ENCODE measurements at places on chromosomes 12 and 14. TPM values are rescaled to one million over a fixed set of nuclear protein-coding genes. Genes with fewer than 3 reads are reported as not detected.

GRCh38 chr12:61646639-61647038 is 613.6 kb upstream of the USP15 start:
- H3K36me3 ChIP-seq = no peaks in the 10 kb centered on the region
- no peaks in the 10 kb centered on the region for H3K27me3 ChIP-seq
- no peaks in the 10 kb centered on the region for H3K4me1 ChIP-seq
- no peak for DNase-seq
- no peak overlapping the region for H3K4me3 ChIP-seq

- no peak overlapping the region for H3K4me3 ChIP-seq
- H3K36me3 ChIP-seq = no peaks in the 10 kb centered on the region
- no peak overlapping the region for H3K27ac ChIP-seq
- H3K4me1 ChIP-seq = no peaks in the 10 kb centered on the region
Measured at GRCh38 chr12:94169495-94169894, 21.1 kb downstream of the PLXNC1 start.

GRCh38 chr14:68911594-68912227 is 67.4 kb downstream of the ACTN1 start:
- no peaks in the 10 kb centered on the region for H3K27me3 ChIP-seq
- H3K4me3 ChIP-seq = no peak overlapping the region
- peaks cover 63% of the 10 kb centered on the region for H3K36me3 ChIP-seq

DNA sequence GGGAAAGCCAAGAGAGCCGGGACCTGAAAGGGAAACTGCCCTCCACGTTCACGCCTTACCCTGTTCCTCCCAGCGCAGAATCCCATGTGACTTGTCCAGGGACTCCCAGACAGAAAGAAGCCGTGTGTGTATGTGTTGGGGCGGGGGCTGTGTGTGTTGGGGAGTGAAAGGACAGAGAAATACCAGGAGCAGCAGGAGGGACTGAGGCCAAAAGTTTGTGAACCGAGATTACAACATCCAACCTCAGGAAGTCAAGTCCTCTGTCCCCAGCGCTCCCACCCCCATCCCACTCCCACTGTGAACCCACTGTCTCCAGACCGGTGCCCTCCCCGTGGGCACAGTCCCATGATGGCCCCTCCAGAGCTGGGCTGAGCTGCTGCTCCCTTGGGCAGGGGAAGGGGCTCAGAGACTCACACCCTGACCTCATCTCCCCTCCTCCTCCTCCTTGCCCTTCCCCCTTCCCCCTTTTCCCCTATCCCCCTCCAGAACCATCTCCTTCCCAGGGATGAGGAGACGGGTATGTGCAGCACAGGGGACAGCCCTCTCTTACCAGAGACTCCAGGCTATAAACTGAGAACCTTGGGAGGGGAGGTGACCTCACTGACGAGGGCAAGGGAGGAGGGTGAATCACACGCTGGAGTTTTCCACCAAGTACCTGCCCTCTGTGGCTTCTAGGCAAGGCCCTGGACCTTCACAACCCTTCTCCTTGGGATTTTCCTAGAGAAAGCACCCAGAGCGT is at the start of gene SLC6A12:
TSS of gene SLC6A12 (minus strand) at position 155 of the 739 bp plus-strand sequence. CDS start 4,171 bp downstream, outside the sequence.
- peaks cover 28% of the 10 kb centered on the region for H3K4me1 ChIP-seq
- H3K36me3 ChIP-seq = no peaks in the 10 kb centered on the region
- no peak within 1 kb of the TSS for H3K27ac ChIP-seq
- peaks cover 72% of the 10 kb centered on the region for H3K27me3 ChIP-seq
- H3K4me3 ChIP-seq = no peak within 1 kb of the TSS
- DNase-seq = no peak

DNA sequence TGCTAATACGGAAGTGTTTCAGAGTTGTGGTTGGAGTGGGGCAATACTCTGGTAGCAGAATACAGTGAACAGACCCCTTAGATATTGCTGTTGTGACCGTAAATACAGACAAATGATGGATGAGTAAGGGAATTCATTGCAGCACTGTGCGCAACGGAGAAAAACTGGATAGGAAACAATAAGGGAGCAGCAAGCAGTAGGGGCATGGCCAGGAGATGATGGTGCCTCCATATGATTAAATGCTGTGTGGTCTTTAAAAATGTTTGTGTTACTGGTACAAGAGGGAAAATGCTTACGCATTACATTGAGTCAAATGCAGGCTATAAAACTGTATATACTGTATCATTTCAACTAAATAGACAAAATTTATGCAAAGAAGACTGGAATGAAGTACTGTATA is 61.6 kb downstream of the EML1 start:
- H3K36me3 ChIP-seq = peaks cover 17% of the 10 kb centered on the region
- no peaks in the 10 kb centered on the region for H3K4me1 ChIP-seq
- DNase-seq = no peak
- no peak overlapping the region for H3K4me3 ChIP-seq

DNA sequence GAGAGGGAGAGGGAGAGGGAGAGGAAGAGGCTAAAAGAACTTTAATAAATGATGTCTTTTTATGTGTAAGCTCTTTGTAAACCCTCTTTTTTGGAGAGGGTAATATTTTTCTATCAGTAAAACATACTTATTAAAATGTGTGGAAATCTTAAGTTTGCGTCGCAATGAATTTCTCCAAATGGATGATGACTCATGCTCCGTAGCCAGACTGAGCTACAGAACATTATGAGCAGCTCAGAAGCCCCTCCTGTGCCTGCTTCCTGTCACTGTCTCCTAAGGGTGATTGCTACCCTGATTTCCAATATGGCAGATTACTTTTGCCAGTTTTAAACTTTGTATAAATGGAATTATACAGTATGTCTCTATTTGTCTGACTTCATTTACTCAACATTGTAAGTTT is 13.0 kb upstream of the PYGL start:
- H3K36me3 ChIP-seq = no peaks in the 10 kb centered on the region
- no peaks in the 10 kb centered on the region for H3K27me3 ChIP-seq
- no peak overlapping the region for H3K27ac ChIP-seq
- H3K4me3 ChIP-seq = no peak overlapping the region

DNA sequence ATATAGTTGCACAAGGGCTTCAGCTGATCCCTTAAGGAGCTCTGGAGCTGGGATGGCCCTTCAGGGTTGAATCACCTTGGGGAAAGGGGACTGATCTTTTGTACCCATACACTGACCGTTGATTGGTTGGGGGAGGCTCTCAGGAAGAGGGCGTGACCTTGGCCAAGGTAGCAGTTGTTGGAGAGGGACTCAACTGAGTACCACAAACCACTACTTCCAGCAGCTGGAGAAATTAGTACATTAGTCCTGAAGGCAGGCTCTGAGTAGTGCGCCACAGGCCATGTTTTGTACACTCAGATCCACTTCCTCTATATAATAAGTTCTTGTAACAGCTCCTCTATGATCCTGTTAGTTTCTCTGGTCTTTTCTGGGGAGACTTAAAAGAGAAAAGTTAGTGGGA is 317.6 kb downstream of the CCDC91 start:
- H3K27me3 ChIP-seq = no peaks in the 10 kb centered on the region
- H3K36me3 ChIP-seq = no peaks in the 10 kb centered on the region
- peaks cover 13% of the 10 kb centered on the region for H3K4me1 ChIP-seq
- DNase-seq = no peak
- no peak overlapping the region for H3K4me3 ChIP-seq
- H3K27ac ChIP-seq = no peak overlapping the region

GRCh38 chr14:65704850-65705249 is 292.3 kb downstream of the FUT8 start:
- no peaks in the 10 kb centered on the region for H3K4me1 ChIP-seq
- no peak overlapping the region for H3K4me3 ChIP-seq
- no peaks in the 10 kb centered on the region for H3K27me3 ChIP-seq
- H3K27ac ChIP-seq = no peak overlapping the region

DNA sequence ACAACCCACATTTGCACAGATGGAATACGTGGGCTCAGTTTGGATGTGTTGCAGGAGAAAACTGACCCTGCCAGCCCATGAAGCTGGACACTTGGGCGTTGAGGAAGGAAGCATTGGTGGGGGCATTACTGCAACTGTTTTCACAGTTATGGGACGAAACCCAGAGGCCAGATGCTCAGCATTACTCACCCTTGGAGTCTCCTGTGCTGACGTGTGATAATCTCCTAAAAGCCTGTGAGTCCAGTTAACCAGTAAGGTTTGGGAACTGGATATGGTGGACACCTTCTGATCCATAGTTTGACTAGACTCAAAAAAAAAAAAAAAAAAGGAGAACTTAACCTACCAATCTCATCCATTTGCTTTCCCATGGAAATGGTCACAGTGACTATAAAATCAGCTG is 52.8 kb upstream of the EGLN3 start:
- DNase-seq = no peak
- H3K4me3 ChIP-seq = no peak overlapping the region
- no peak overlapping the region for H3K27ac ChIP-seq
- no peaks in the 10 kb centered on the region for H3K36me3 ChIP-seq

GRCh38 chr14:32820682-32821081 is 118.0 kb upstream of the NPAS3 start:
- no peak overlapping the region for H3K27ac ChIP-seq
- H3K36me3 ChIP-seq = no peaks in the 10 kb centered on the region
- no peaks in the 10 kb centered on the region for H3K4me1 ChIP-seq
- peak; percentile 19 for DNase-seq
- no peaks in the 10 kb centered on the region for H3K27me3 ChIP-seq

DNA sequence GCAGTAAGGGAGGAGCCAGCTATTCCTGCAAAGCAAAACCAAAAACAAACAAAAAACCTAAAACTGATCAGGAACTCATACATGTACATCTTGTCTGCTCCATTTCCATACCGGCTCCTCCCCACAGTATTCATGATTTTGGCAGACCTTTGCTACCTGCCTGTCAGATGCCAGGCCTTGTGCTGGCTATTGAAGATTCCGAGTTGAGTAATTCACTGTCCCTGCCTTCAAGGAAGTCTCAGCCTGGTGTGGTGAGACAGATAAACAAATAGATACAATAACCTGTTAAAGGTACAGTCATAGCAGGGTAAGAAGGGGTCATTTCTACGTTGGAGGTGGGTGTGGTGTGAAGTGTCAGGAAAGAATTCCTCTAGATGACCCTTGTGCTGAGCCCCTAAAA is 42.7 kb downstream of the SUSD6 start:
- H3K27ac ChIP-seq = peak overlapping the region; percentile 79
- no peaks in the 10 kb centered on the region for H3K27me3 ChIP-seq
- peaks cover 100% of the 10 kb centered on the region for H3K4me1 ChIP-seq
- no peak overlapping the region for H3K4me3 ChIP-seq
- no peak for DNase-seq

DNA sequence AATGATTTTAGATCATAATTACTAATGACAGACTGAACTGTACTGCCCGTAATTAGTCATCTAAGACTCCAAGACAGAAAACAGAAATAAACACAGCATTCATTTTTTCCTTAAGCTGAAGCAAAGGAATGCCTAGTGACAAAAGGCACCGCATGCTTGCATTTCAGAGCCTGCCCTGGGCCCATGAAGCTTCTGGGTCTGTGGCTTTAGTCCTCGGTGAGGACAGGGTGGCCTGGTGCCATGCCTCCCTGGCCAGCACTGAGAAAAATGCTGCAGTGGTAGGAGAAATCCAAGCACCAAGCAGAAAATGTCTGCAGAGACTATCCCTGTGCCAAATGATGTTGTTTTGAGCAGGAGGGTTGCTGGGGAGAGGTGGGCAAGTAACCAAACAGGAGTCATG is 171.6 kb downstream of the CALM1 start:
- no peak overlapping the region for H3K4me3 ChIP-seq
- no peaks in the 10 kb centered on the region for H3K4me1 ChIP-seq
- no peak overlapping the region for H3K27ac ChIP-seq
- no peak for DNase-seq
- H3K27me3 ChIP-seq = no peaks in the 10 kb centered on the region

GRCh38 chr14:68782091-68782981 is 10.5 kb downstream of the ZFP36L1 start:
- H3K27me3 ChIP-seq = no peaks in the 10 kb centered on the region
- peaks cover 8% of the 10 kb centered on the region for H3K36me3 ChIP-seq
- peaks cover 79% of the 10 kb centered on the region for H3K4me1 ChIP-seq
- peak; percentile 24 for DNase-seq
- no peak overlapping the region for H3K4me3 ChIP-seq

GRCh38 chr12:62166525-62166924 is 93.7 kb upstream of the USP15 start:
- no peak overlapping the region for H3K4me3 ChIP-seq
- no peaks in the 10 kb centered on the region for H3K27me3 ChIP-seq
- H3K27ac ChIP-seq = no peak overlapping the region

DNA sequence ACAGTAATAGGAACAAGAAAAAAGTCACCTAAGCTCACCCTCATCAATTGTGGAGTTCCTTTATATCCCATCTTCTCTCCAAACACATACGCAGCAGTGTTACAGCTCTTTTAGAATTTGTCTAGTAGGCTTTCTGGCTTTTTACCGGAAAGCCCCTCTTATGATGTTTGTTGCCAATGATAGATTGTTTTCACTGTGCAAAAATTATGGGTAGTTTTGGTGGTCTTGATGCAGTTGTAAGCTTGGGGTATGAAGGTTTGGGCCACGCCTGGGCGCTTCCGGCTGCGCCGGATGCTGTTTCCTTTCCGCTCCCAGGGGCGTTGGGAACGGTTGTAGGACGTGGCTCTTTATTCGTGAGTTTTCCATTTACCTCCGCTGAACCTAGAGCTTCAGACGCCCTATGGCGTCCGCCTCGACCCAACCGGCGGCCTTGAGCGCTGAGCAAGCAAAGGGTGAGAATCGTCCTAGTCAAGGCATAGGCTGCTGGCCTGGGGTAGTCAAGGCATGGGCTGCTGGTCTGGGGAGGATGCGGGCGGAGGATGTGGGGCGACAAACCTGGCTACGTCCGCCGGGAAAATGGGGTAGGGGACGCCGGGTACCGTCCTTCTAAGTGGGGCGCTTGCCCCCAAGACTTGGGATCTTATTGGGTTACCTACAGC is at the start of the genes C12orf57 and RNU7-1:
TSS of gene C12orf57 (plus strand) at position 301 of the 659 bp plus-strand sequence. CDS start at position 401, 100 bp downstream.
TSS of gene RNU7-1 (plus strand) at position 95 of the 659 bp plus-strand sequence.
- H3K4me3 ChIP-seq = peak within 1 kb of the TSS; percentile 59
- peak within 1 kb of the TSS; percentile 97 for H3K27ac ChIP-seq
- peak; percentile 79 for DNase-seq
- peaks cover 54% of the 10 kb centered on the region for H3K4me1 ChIP-seq
- peaks cover 30% of the 10 kb centered on the region for H3K36me3 ChIP-seq

DNA sequence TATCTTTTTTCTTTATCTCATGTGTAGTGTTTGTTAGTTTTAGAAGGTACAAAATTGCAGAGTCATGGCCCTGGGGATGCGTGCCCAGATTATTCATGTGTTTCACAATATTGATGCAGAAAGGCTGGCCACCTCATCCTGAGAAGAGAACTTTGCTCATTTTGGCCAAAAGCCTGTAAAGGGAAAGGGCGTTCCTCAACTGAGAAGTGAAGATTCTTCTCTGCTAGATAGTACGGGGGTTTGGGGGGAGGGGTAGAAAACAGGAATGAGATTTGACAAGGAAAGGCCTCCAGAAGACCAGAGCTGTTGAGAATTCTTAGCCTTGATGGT is 1.7 kb downstream of the MGST1 start:
- no peaks in the 10 kb centered on the region for H3K27me3 ChIP-seq
- no peaks in the 10 kb centered on the region for H3K36me3 ChIP-seq
- no peaks in the 10 kb centered on the region for H3K4me1 ChIP-seq
- DNase-seq = peak; percentile 73
- H3K27ac ChIP-seq = peak overlapping the region; percentile 75

GRCh38 chr14:63909984-63910383 is 57.2 kb downstream of the SYNE2 start:
- DNase-seq = no peak
- H3K27ac ChIP-seq = no peak overlapping the region
- no peak overlapping the region for H3K4me3 ChIP-seq
- H3K27me3 ChIP-seq = no peaks in the 10 kb centered on the region
- H3K4me1 ChIP-seq = peaks cover 14% of the 10 kb centered on the region
- no peaks in the 10 kb centered on the region for H3K36me3 ChIP-seq

KRT6C gene
- total RNA-seq = 0.43 TPM

OR11H12 gene
- not detected for total RNA-seq

PLEKHG3 gene
- 25.8 TPM for total RNA-seq

TPH2 gene
- total RNA-seq = not detected

SCN8A gene
- 8.7 TPM for total RNA-seq

MMP19 gene
- 11.6 TPM for total RNA-seq

SERPINA1 gene
- total RNA-seq = 43.7 TPM

CD4 gene
- total RNA-seq = 9.7 TPM
